ENCODE measurements at places on chromosomes 4 and X.

GRCh38 chr4:124958847-124959246, 246.3 kb upstream of the ANKRD50 start:
- DNase-seq, result no peak

DNA sequence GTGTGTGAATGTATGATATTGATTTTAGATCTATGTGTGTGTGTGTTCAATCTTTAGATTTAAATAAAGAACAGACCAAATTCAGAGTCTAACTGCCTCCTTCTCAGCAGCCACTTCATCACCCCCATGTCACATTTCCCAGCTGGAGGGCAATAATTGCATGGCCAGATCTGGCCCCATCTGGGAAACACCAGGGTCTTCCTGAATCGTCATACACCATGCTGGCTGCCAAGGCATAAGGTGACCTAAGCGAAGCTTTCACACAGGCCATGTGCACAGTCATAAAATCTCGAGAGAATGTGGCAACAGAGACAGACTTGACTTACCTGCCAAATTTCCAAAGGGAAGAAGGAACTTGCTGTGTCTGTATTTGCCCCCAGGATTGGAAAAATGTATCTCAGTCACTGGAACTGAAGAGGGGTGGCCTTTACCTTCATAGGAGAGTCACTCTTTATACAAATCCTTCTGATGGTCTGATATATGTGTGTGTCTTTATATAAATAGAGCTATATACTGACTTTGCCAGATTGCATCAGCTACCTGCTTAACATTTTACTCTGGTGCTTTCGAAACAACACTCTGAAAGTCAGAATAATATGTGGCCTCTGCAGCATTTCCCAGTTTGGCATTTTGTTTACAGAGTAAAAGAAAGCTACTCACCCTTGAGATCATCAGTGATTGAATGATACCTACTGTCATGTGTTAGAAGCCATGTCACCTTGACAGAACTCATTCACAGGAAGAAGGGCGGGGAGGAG, at the start of gene PLAC1:
TSS of gene PLAC1 (minus strand) at position 470 of the 758 bp plus-strand sequence. CDS start 91,789 bp downstream, outside the sequence.
- DNase-seq, result no peak

DNA sequence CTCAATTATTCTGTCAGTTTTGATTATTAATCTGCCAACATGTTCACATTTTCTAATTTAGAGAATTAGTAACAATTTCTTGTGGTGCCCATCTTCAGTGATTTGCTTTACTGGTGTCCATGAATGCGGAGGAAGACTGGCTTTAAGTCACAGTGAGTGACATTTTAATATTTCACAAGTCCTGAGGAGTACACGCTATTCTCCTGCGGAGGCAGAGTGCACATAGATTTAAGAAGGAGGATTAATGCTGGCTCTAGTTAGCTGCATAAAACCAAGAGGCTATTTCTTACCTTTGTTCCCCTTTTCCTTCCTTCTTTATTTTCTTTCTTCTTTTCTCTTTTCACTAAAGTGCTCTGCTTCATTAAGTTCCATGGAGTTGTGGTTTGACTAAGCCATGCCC, 495.2 kb upstream of the IGFBP7 start:
- no peak for DNase-seq

DNA sequence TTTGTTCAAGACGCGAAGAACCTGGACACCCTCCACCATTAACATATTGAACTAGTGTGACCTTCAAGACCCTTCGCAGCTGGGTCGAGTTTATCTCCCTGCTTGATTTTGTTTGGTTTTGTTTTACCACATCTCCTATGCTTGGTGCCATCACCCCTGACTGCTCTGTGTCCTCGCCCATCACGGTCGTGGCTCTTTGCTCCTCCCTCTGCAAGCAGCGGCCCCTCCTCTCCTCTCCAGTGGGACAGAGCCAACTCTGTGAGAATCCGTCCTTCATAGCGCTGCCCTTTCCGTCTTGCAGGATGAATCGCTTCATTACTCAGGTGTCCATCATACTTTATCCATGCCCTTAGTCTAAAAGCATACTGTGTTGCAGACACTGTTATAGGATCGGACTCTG, 9.1 kb upstream of the FAM149A start:
- no peak for DNase-seq

- DNase-seq, result no peak
Observed at GRCh38 chr4:3202836-3203820, 45.8 kb upstream of the MSANTD1 start.

DNA sequence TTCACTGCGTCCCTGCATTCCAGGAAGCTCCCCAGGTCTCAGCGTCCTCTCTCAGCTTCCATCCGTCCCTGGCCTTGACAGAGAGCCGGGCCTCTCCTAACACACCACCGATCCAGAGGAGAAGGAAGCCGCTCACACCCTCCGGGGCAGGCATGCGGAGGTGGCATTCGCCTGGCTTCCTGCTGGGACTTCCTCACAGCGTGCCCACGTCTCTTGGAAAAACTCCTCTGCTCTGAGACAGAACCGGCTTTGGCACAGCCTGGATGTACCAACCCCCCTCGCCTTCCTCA, 3.2 kb downstream of the CTAG2 start:
- DNase-seq, result no peak

DNA sequence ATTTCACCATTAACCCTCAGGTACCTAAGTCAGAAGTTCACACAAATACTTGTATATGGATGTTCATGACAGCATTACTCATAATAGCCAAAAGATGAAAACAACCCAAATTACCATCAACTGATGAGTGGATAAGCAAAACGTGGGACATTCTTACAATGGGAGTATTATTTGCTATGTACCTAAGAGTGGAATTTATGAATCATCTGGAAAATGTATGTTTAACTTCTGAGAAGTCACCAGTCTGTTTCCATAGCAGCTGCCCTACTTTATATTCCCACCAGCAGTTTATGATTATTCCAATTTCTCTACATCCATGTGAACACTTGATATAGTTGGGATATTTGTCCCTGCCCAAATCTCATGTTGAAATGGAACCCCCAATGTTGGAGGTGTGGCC, 1478.9 kb downstream of the PCDH19 start:
- DNase-seq, result no peak

DNA sequence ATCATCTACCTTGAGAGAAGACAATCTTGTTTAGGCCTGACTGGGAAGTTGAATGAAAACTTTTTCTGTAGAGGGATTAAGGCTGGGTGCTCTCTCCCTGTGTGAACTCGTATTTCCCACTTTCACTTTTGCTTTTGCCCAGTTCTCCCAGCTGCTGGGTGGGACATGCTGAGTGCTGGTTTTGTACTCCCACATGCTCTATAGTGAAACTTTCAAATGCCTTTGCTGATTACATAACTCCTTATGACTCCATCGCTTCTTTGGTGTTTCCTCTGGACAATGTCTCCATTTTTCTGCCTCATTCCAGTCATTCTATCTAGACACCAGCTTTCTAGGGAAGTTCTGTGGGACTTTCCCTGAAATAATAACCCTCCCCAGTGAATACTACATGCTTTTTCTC, 100.5 kb downstream of the CLNK start:
- DNase-seq, result peak; percentile 20

DNA sequence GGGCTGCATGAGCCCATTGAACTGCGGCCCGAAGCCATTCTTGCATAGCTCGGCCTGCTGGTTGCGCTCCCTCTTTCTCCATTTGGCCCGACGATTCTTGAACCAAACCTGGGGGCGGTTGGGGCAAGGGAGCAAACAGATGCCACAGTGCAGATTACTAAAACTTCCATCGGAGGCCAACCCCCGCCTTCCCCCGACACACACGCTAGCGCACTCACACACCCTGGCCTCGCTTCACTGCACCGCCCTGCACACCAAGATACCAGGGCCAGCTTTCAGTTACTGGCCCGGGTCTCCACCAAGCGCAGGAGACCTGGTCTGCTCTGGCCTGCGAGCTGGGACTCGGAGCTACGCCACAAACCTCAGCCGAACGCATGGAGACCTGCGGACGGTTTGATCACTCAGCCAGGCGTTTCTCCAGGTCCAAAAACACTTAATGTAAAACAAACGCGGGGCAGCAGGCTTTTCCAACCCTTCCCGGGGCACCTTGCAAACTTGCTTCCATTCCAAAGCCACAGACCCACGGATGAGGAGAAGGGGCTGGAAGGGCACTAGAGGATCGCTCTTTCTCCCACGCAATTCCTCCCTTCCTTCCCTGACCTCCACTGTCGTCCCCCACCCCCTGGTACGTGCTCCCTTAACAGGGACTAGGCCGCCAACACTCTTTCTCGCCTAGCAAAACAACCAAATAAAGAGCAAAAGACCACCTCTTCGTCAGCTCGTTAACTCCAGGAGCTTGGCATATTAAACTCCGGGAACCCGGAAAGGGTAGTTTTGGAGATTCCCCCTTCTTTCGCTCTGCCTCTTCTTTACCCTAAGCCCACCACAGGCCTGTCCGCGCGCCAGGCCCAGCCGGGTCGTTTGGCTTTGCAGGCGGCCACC, 4.1 kb downstream of the PITX2 start:
- DNase-seq, result no peak

- DNase-seq, result no peak
Observed at GRCh38 chr4:3288571-3289094, 4.2 kb upstream of the RGS12 start.

- no peak for DNase-seq
Observed at GRCh38 chrX:155745792-155746191, 133.0 kb upstream of the TMLHE start.

- no peak for DNase-seq
Observed at GRCh38 chrX:8034058-8034457, 106.8 kb upstream of the PNPLA4 start.

- no peak for DNase-seq
Observed at GRCh38 chr4:146269228-146269653, 54.9 kb downstream of the REELD1 start.

DNA sequence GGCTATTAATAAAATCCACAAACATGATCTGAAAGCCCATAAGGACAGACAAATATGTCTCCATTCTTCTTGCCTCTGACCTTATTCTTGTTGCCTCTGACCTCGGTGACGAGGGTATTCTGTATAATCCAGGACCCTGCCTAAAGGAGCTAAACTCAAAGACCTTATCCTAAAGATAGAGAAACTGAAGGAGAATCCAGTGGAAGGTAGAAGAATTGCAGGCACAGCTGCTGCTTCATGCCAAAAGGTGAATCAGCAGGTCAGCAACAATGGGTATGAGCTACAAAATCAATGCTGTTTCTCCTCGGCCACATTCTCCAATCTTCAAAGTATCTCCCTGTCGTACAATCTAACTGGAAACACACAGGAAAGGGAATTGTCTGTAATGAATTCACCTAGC, 71.4 kb downstream of the INTS6L start:
- DNase-seq, result no peak

DNA sequence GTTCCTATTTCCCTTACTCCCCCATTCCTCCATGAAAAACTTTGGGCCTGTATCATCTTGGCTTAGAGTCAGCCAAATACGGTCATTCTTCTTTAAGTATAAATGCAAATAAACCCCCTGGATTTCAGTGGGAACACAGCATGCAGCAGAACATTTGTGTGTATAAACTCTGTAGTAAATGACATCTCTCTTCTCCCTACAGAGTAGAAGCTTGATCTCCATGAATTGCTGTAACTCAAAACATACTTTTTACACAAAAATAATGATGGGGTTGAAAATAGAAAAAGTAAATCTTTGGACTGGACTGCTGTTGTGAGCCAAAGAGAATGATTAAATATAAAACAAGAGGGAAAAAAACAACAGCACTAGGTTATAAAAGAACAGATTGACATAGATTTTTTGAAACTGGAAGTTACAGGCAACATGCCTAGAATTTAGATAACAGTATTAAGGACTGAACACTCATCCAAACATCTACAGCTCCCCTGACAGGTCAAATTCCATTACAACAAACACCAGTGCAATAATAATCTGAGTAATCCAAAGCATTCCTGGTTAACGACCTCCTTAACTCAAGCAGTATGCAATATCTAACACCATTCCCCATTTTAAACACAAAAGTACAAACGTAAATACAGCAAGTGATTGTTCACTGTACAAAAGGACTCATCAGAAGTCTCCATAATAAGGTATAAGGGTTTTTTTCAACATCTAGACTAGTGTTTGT, 30.7 kb downstream of the TSPAN5 start:
- DNase-seq, result no peak

DNA sequence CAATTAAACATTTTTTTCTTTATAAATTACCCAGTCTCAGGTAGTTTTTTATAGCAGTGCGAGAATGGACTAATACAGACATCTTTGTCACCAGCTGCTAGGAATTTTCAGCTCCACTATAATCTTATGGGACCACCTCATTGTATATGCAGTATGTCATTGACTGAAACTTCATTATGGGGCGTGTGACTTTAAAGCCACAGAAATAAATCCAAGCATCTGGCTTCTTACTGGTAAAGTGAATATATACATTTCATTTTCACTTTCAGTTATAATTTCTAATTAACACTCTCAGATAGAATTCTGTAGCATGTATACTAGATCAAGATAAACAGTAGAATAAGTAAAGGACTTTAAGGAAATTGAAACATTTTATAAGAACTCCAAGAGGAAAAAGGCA, 21.9 kb downstream of the IL15 start:
- DNase-seq, result no peak

- no peak for DNase-seq
Observed at GRCh38 chr4:89493367-89493766, 185.8 kb upstream of the GPRIN3 start.

DNA sequence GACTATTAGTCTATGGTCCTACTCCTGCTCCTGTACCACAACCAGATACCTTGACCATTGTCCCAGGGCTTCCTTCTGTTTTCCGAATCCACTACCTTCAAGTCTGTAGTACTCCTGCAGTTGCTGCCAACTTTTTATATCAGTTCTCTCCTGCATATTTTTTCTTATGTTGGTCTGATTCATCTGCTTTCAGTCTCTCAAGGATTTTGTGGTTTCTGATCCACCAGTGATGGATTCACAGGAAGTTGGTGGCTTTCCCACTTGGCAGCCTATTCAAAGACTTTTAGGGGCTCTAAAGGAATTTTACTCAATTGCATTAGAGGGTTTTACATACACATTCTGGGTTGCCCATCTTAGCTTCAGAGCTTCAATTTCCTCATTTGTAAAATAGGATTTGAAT, 23.6 kb downstream of the KIF4A start:
- DNase-seq, result no peak

DNA sequence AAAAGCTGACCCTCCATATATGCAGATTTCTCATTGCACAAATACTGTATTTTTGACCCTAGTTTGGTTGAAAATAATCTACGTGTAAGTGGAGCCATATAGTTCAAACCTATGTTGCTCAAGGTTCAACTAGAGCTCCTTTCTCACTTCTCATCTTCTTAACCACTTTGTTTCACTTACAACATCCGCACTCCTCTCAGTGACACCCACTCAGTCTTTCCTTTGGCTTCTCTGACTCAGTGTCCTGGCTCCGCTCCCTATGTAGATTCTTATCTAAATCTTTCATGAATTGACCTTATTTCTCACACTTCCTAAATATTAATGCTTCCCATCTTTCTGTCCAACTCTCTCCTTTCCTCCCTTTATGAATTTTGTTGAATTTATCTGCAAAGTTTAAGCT, 32.9 kb upstream of the DKK2 start:
- no peak for DNase-seq

GRCh38 chr4:792626-793092, 33.3 kb downstream of the CPLX1 start:
- no peak for DNase-seq
